ENCODE measurements at places on chromosomes 5 and 9. TPM values are rescaled to one million over a fixed set of nuclear protein-coding genes. Genes with fewer than 3 reads are reported as not detected.

GRCh38 chr9:36748322-36748899 is 175.7 kb downstream of the MELK start:
- no peak overlapping the region for H3K27ac ChIP-seq
- peak; percentile 26 for DNase-seq
- no peak overlapping the region for H3K4me3 ChIP-seq
- no peaks in the 10 kb centered on the region for H3K4me1 ChIP-seq

The SPATA31E1 gene
- total RNA-seq: not detected

The NEUROG1 gene
- not detected for total RNA-seq

The PGM5 gene
- total RNA-seq: not detected

DNA sequence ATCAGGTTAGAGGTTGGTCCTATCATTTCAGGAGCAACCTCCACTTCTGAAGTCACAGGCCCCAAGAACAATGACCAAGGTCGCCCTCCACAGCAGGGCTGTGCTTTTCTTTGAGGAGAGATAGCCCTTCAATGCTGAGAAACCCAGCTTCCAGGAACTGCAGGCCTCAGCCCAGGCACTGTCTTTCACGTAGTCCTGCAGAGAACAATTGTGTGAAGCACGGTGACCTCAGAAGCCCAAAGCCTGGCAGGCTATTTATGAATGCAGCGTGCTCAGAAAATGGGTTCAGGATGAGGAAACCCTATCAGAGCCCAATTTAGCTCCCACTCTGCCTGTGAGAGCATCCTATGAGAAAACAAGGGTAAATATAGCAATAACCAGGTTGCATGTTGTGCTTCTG is 388.3 kb downstream of the PLK2 start:
- no peak for DNase-seq
- H3K27ac ChIP-seq: no peak overlapping the region
- peaks cover 5% of the 10 kb centered on the region for H3K4me1 ChIP-seq
- no peaks in the 10 kb centered on the region for H3K27me3 ChIP-seq
